ENCODE measurements at places on chromosomes 2 and 18.

GRCh38 chr2:123086613-123087385 lies 938.3 kb upstream of the CNTNAP5 start:
- DNase-seq, result no peak

- no peak for DNase-seq
Observed at GRCh38 chr2:105653302-105653701, 91.4 kb upstream of the NCK2 start.

DNA sequence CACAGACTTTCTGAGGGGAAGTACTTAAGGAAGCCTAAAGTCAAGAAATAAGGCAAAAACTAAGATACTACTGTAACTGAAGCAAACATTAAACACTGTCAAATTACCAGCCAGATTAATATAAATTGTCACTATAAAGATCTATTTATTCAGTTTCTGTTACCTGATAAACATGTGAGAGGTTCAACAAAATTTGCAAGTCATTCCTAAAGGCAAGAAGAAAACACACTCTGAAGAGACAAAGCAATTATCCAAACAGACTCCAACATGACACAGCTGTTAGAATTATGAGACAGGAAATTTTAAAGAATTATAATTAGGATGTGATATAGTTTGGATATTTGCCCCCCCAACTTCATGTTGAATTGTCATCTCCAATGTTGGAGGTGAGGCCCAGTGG lies 140.4 kb upstream of the COL3A1 start:
- no peak for DNase-seq

GRCh38 chr2:17476064-17476463 lies 42.2 kb downstream of the RAD51AP2 start:
- DNase-seq, result no peak

DNA sequence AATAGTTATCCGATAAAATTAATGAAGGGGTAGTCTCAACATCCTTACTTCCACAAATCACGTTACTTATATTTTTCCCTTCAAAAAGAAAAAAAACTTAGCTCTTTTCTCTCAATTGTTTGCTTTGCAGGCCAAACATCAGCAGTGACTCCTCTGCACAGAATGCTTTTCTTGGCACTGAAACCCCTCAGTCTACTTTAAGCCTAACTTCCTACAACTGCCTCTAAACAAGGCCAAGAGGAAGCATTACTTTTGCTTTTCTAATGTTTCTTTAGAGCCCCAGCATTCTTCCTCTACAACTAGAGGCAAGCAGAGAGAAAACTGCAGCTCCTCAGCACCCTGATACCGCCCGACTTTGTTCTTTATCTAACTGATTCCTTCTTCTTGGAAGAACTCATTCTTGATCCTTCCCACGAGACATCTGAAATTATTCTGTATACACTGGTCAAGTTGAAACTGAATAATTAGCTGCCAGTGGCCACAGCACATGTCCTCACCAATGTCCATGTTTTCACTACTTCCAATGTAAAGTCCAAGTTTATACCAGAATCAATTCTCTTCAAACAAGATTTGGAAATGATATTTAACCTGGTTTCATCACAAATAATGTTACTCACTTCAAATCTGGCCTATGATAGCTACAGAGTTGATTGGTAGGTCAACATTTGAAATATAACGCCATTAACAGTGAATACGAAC lies 55.3 kb downstream of the DTNB start:
- DNase-seq, result peak; percentile 37

Measured in fibroblast of skin of left biceps (primary cell).